ENCODE measurements at places on chromosomes 4 and X.

- DNase-seq, result no peak
Observed at GRCh38 chr4:27288496-27288895, 427.9 kb downstream of the STIM2 start.

GRCh38 chrX:22634751-22635150 lies 362.0 kb downstream of the CBLL2 start:
- DNase-seq, result no peak

DNA sequence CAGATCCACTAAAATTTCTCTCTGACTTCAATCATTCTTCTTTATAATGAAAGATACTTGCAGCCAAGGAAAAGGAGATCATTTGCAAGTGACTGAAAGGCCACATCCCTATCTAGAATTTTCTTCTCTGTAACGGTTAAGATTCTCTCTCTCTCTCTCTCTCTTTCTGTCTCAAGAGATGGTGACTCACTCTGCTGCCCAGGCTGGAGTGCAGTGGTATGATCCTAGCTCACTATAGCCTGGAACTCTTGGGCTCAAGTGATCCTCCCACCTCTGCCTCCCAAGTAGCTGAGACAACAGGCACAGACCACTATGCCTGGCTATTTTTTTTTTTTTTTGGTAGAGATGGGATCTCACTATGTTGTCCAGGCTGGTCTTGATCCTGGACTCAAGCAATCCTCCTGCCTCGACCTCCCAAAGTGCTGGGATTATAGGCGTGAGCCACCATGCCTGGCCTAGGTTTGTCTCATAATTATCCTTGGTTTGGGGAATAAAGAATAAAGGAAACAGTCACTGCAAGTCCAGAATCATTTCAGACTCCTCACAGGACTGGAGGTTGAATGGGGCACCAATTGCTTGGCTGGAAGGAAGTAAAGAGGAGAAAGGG lies 33.3 kb upstream of the GALNT7 start:
- no peak for DNase-seq

- no peak for DNase-seq
Observed at GRCh38 chr4:6687947-6688878, 5.5 kb upstream of the S100P start.

DNA sequence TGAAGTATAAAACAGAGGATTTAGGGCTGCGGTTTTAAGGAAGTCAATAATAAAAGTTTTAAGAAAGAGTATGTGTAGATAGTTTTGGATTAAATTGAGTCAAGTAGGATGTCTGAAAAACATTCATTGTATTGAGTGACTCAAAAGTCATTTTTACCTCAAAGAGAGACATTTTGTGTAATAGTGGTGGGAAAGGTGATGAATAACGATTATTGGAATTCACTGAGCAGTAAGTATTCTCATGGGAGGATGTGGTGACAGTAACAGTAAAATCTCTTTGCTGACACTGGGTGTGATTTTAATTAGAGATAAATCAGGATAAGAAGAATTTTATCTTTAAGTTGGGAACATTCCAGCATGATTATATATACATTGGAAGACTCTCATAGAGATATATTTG lies 233.6 kb downstream of the PDHA2 start:
- no peak for DNase-seq

DNA sequence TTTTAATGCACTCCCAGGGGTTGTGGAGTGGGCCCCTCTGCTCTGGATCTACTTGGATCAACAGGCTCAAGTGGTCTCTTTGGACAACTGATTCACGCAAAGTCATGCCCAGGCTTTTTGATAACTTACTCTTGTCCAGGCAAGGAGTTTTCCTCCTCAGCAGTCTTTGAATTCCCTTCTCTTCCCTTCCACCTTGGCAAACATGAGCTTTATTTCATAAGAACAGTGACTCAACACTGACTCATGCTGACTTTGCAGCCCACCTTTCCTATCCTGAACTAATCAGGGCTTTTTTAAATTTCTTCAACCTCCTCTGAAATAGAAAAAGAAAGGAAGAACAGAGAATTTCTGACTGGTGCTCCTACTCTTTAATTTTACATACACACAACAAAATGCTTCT lies 132.1 kb upstream of the LDB2 start:
- peak; percentile 46 for DNase-seq

GRCh38 chr4:152613841-152614721 lies 65.7 kb downstream of the TMEM154 start:
- no peak for DNase-seq

DNA sequence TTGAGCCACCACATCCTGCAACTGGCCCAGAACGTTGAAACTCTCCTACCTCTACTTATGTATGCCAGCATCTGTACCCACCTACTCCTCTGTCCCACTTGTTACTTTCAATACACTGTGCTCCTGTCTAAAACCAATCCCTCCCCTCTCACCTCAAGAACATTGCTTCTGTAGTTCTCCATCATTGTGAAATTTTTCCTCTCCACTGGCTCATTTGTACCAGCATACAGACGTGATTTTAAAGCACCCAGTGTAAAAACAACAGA lies 25.5 kb upstream of the USO1 start:
- DNase-seq, result no peak

DNA sequence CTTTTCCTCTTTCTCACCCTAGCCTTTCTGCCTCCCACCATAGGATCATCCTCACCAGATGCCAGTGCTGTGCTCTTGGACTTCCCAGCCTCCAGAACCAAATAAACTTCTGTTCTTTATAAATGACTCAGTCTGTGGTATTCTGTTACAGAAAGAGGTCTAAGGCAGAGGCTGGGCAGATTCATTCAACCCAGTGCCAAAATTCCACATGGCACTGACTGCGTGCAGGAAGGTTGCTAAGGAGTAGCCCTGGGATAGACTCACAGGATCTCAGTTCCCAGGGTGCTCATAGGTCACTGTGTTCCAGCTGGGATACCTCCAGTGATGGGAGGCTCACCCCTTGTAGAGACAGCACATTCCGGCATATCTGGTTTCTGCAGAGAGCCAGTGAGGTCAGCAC lies 22.0 kb downstream of the SORCS2 start:
- DNase-seq, result no peak
